Activated CD4-positive, alpha-beta T cell treated with anti-CD3 and anti-CD28 coated beads for 48 hours (primary cell): ENCODE measurements at places on chromosomes 11 and 22.

DNA sequence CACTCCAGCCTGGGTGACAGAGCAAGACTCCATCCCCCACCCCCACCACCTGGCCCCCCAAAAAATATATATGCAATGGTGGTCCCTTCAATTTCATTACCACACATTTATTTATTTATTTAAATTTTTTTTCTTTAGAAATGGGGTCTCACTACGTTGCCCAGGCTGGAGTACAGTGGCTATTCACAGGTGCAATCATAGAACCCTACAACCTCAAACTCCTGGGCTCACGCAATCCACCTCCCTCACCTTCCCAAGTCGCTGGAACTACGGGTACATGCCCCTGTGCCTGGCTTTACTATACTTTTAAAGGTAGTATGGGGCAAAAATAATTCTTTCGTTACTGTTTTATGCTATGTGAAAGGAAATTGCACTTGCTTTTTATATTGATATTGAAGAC lies 50.9 kb upstream of the EP300 start:
- no peak for DNase-seq

GRCh38 chr22:32916025-32916424 lies 114.5 kb downstream of the TIMP3 start:
- no peak for DNase-seq

GRCh38 chr11:104510169-104510568 lies 346.2 kb upstream of the PDGFD start:
- no peak for DNase-seq

GRCh38 chr11:79276736-79277325 lies 164.0 kb downstream of the TENM4 start:
- no peak for DNase-seq

DNA sequence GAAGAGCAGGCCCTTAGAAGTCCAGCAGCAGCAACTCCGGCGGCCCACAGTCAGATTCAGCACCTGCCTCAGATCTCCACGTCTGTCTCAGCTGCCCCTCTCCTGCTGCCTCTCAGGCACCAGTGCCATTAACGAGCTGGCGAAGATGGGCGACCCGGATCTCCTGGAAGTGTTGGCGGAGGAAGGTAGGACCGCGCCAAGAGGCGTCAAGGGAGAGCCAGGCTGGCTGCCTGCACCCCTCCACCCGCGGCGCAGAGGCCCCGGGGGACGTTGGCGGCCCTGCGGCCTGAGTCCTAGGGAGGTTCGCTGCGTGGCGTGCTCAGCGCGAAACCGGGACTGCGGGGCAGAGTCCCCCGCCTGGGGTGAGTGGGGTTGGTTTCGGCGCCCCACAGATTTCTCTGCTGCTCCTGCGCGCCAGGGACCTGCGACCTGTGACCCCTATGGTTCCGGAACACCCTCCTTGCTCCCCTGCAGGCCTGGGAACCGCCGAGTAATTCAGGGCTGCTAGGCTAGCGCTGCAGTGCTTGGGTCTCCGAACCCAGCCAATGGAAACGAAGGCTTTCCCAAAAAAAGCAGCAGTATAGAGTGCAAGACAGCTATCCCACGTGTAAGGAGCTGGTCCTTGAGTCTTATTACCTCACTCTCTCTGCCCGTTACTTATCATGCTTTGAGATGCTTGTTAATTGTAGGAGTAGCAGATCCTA lies 615 bp downstream of the ANO5 start:
- DNase-seq, result no peak

DNA sequence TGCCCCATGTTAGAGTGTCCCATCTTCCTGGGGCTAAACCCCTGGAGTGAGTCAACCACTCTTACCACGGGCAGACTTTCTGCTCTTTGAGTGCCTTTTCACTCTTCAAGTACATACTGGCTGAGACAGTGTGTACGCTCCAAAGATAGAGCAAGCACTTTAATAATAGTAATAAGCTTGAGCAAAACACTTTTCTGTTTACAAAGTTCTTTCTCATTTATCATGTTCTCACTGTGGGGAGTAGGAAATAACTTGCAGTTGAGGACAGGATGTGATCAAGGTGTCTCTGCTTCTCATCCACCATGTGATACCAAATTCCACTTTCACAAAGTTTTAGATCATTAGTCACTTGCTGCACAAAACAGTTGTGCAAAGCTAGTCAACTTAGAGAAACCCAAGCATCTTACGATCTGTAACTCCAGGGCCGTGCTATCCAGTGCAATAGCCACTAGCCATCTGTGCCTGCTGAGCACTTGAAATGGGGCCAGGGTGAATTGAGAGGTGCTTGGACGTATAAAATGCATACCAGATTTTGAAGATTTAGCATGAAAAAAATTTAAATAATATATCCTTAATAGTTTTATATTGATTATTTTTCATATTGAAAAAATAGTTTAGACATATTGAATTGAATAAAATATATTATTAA lies 135.3 kb downstream of the KIF18A start:
- DNase-seq, result no peak

DNA sequence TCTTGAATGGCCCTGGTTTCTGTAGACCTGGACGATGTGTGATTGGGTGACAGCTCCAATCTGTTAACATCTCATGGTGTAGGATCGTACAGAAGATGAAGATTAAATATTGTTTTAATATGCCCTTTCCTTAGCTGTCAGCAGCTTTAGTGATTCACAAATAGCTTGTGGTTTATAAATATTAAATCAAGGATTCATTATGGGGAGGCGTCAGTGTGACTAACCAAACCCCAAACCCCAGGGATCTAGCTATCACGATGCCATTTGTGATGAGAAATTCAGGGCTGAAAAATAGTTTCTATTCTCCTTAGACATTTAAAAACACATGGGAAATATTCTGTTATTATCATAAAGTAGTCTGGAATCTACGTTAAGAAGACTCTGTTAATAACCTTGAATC lies 73.4 kb downstream of the NCAM1 start:
- DNase-seq, result no peak

GRCh38 chr11:477052-477715 lies 27.1 kb downstream of the PTDSS2 start:
- no peak for DNase-seq

GRCh38 chr11:46560300-46560991 lies 33.4 kb downstream of the AMBRA1 start:
- DNase-seq, result no peak

DNA sequence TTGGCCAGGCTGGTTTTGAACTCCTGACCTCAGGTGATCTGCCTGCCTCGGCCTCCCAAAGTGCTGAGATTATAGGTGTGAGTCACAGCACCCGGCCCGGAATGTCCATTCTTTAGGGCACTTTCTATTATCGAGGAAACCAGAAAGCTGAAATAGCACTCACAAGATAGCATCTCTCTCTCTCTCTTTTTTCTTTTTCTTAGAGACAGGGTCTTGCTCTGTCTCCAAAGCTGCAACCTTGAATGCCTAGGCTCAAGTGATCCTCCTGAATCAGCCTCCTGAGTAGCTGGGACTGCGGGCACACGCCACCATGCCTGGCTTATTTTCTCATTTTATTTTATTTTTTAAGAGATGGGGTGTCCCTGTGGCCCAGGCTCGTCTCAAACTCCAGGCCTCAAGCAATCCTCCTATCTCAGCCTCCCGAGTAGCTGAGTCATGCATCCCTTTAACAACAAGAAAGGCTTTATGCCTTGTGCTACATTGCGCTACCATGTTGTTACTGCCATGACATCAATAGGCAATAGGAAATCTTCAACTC lies 7.2 kb upstream of the EED start:
- DNase-seq, result no peak

DNA sequence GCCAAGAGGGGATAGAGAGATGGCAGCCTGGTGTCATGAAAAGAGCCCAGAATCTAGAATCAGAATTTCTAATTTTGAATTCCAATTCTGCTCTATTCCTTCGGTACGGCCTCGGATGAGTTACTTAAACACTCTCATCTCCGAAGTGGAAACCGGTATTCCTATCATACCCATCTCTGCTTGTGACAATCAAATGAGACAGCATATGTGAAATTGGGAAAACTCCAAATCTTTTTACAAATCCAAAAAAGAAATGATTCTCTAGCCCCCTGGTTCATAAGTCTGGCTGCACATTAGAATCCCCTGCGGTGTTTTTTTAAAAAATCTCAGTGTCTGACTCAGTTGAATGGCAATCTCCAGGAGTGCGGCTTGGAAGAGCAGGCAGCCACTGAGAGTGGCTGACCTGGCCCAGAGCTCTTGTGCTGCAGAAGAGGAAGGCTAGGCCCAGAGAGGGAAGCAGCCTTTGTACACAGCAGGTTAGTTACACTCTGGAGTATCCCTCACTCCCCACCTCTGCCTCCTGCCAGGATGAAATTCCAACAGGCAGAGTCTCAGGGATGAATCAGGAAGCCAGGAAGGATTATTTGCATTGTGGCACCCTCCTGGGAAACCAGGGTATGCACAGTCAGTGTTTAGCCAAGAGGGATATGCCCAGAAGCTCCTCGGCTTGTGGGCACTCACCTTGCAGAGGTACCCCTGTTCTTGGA lies 93.6 kb upstream of the ISX start:
- DNase-seq, result no peak

GRCh38 chr22:42752912-42753311 lies 32.2 kb upstream of the A4GALT start:
- DNase-seq, result no peak

DNA sequence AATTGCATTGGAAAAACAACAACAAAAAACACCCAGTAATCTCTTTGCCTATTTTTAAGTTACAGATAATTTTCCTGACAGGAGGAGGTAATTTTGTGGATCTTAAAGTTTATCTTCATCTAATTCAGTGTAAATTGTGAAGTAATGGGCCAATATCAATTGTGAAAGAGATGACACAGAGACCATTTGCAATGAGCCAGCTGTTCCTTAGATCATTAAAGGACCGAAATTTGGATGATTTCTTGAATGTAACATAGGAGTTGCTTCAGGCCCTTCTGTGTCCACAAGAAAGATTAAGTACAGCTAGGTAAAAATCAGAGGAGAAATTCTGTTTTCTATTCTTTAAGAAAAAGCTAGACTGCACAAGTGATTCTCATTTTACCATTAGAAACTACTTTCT lies 718.5 kb upstream of the ANO3 start:
- no peak for DNase-seq

DNA sequence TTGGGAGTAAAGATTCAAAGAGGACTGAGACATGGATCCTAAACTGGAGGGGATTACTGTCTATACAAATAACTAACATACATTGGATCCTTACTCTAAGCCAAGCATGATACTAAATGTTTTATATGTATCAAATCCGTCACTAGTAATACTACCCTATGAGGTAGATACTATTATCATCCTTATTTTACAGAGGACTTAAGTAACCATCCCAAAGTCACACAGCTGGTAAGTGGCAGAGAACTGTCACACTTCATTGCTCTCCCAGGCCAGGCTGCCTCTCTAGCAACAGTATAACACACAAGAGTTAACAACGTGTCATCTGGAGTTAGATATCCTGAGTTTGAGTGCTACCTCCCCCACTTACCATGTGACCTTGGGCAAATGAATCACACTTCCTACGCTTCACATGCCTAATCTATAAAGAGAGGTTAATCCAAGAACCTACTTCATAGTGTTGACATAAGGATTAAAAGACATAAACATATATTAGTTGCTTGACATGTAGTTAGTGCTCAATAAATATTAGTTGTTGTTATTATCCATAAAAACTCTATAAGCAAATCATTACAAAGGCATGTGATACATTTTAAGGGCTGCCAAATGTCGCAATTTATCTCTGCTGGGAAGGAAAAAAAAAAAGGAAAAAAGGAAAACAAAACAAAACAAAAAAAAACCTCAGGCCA lies 33.8 kb upstream of the SPON1 start:
- no peak for DNase-seq

DNA sequence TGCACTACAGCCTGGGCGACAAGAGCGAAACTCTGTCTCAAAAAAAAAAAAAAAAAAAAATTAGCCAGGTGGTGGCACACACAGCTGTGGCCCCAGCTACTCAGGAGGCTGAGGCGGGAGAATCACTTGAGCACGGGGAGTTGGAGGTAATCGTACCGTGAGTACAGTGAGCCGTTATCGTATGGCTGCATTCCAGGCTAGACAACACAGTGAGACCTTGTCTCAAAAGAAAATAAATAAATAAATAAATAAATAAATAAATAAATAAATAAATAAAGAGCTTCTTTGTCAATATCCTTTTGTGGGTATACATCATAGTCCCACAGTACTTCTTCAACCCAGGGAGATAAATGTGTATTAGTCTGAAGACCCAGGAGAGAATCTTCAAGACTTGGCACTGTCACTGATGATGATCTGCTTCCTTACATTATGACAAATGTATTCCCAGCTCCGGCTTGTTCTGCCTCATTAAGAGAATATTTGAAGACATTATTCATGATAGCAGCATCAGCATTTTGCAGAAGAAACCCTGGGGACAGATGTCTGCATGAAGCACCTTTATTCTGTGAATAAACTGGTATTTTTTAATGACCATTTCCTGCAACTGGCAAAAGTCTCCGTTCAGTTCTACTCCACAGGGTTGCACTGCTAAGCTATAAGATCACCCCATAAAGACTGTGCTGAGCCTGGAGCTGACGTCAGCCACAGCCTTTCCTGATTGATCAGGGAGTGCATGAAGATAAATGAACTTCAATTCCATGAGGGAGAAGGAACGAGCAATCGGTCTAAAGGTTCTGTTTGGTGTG lies 1.6 kb upstream of the ACY3 start:
- no peak for DNase-seq

GRCh38 chr11:116771935-116772334 lies 852 bp downstream of the BUD13 start:
- no peak for DNase-seq

DNA sequence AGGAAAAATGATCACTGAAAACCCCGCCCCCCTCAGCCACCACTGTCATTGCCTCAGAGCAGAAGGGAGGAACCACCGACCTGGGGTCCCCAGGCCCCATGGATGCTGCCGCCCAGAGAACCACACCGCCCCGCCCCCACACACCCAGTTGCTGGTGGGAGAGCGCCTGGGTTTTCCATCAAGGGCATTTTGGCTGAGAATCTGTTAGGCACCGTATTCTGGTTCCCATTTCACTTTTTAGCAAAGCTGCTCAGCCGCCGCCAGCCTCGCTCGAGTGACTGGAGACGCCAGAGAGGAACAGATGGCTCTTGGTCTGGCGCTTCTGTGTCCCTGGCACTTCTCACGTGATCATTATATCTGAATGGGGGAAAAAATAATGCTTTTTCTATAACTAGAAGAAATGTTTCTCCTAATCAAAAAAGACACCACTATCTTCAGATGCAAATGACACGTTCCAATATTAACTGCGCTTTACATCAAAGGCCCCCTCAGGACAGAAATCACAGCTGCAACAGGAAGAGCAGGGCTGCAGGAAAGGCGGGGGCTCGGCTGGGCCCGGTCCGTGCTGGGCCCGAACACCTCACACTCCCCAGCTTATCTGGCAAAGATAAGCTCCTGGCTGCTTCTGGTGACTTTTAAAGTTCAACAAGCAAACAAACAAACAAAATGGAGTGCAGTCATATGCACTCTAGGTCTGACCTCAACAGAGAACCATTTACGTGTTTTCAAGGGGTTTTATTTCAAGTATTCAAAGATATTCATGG lies 149.8 kb downstream of the MPPED1 start:
- DNase-seq, result no peak

DNA sequence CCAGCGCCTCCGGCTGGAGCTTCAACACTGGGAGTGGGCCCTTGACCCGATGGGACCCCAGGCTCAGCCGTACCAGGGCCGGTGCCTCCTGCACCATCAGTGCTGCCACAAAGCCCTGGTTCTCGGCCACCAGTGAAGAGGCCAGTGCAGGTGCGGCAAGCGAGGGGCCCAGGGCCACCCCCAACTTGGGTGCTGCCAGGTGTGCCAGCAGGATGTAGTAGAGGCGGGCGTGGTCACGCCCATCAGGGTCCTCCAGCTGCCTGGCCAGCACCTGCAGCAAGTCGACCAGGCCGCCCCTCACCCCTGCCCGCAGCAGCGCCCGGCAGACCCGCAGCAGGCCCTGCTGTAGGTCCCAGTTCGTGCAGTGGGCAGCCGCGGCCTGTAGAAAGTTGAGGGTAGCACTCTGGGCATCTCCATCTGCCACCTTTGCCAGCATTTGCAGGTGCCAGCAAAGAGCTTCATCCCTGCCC lies 2.3 kb downstream of the AP5B1 start:
- DNase-seq, result no peak
